Stimulated activated CD8-positive, alpha-beta memory T cell treated with anti-CD3 and anti-CD28 coated beads, Interleukin-7, amount 100 ng/mL, for 1 hour (primary cell): ENCODE measurements at places on chromosomes 4 and X.

DNA sequence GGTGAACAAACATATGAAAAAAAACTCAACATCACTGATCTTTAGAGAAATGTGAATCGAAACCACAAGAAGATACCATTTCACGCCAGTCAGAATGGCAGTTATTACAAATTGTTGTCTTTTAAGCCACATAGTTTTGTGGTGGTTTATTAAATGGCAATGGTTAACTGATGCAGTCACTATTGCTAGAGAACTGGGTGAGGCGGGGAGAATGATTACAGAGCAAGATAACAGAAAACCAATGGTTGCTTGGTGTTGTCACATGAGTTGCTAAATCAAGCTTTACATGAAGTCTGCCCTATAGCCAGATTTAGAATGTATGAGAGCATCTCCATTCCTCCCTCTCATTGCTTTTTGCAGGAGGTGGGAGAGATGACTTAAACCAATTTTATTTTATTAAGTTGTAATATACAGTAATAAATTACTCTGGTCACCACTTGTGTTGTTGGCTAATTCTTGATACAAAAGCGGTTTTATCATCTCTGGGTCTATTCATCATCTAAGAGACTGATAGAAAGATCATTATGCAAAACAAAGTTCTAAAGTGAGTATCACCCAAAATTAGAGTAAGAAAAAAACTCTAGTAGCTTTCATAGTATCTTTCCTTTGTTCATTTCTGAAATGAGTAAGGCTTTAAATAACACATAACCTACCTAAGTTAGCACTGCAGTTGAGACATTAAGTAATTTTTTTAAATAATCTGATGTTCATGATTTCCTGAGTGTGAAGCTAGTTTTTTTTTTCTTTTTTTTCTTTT lies 859.5 kb downstream of the STIM2 start:
- DNase-seq: no peak

- DNase-seq: no peak
Observed at GRCh38 chr4:152327606-152328453, 208.1 kb downstream of the FBXW7 start.

GRCh38 chr4:140753329-140753728 lies 2.9 kb downstream of the TBC1D9 start:
- no peak for DNase-seq

DNA sequence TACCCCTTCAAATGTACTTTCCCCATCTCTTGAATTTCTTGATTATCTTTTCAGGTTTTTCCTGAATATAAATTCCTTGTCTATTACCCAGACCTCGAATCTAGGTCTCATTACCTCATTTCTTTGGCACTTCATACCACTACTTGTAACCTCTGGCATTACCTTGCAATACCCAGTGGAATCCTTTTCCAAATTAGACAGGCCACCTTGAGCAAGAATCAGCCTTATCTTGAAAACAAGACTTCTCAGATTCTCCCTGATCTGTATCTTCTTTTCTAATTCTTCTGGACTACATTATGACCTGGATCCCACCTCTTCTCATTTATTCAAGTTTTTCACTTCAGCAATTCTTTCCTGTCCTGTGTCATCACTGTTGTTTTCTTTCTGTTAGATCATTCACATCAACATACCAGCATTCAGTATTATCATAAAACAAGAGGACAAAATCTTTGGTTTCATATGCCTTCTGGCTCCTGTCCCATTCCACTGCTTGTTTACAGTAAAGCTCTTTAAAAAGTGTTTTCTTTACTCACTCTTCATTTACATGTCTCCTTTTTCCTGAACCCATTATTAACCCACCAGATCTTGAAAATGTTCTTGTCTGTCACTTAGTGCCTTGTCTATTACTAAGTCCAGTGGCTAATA lies 275.6 kb upstream of the HS3ST1 start:
- DNase-seq: no peak

GRCh38 chr4:165355900-165356300 lies 22.9 kb upstream of the CPE start:
- no peak for DNase-seq

GRCh38 chr4:54941994-54942552 lies 183.3 kb downstream of the KDR start:
- no peak for DNase-seq

DNA sequence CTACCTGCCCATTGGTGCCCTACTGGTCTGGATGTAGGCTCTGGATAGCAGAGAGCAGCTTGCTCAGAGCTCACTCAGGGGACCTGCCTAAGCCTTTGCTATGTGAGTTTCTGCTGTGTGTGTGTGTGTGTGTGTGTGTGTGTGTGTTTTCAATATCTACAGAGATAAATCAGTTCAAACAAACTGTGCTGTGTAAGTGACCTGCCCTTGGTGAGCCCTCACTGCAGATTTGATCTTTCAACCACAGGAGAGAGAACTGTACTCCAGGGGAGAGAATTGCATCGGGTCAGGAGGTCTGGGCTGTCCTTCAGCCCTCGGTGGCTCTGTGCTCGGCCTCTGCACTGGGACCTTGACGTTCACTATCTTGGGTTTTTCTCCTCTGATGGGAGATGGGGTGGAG lies 35.0 kb upstream of the CDKN2AIP start:
- no peak for DNase-seq

DNA sequence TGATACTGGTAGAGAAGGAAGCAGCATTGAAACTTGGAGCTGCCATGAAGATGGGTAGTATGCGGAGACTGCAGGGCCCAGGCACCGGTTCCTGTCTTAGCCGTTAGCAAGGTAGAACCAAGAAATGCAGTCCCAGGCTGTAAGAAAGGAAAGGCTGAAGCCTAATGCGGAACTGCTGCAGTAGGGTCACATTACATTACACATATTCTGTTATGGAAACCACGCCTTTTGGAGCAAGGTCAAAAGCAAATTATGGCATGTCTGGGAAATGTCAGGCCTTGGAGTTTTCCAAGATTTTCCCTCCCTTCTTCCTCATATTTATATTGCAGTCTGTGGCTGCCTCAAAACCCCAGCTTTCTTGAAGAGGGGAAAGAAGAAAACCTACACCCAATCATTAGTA lies 204.8 kb upstream of the RASGEF1B start:
- no peak for DNase-seq

- DNase-seq: no peak
Observed at GRCh38 chrX:119107206-119107605, 20.4 kb downstream of the KIAA1210 start.

DNA sequence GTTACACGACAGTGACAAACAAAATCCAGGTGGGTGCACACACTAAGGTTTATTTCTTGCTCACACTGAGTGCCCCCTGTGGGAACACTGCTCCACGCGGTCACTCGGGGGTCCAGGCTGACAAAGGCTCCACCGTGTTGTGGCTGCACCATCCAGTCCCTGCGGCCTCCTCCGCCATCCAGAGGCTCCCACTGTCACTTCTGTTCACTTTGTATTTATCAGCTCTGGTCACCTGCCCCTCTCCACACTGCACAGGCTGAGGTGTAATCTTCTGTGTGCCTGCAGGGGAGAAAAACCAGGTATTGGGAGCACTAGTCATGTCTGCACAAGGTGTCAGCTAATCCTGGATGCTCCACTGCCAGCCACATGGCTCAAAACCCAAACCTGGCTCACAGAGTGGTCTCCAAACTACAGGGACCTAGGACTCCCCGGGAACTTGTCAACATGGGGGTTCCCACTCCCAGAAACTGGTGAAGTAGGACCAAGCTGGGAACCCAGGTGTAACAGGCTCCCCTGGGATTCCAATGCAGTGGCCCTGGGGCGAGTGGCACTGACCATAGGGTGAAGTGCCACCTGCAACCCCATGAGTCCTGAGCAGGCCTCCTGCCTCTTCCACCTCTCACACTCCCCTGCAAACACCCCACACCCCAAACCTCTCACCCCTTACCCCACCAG lies 25.5 kb downstream of the HMX1 start:
- DNase-seq: no peak

- no peak for DNase-seq
Observed at GRCh38 chr4:121873604-121874003, 3.3 kb upstream of the BBS7 start.

DNA sequence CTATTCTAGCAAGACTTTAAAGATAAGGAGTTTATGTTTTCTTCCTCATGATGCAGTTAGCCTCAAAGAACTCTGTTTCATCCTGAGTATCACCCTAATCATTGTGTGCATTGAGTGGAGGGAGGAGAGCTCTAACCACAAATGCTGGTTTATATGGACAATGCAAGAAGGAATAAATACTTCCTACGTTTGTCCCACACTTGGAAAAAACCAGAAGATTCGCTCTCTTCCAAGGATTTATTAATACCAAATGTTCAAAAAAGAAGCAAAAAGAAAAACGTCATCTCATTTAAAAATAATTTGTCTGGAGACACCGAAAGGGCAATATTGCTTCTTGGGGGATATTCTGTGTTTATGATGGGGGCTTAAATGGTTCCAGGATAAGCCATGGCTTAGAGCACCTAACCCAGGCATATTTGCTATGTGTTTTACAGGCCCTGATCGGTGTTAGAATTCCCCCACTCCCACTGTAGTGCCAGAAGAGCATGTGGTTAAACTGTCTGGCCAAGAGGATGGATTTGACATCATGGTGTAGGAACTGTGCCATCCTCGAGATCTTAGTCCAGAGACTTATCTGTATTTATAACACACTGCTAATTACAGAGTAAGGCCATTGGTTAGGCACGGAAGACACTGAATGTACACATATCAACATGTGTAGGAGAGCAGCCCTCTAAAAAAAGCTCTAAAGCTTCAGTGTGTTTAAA lies 227.2 kb downstream of the ANK2 start:
- DNase-seq: no peak

DNA sequence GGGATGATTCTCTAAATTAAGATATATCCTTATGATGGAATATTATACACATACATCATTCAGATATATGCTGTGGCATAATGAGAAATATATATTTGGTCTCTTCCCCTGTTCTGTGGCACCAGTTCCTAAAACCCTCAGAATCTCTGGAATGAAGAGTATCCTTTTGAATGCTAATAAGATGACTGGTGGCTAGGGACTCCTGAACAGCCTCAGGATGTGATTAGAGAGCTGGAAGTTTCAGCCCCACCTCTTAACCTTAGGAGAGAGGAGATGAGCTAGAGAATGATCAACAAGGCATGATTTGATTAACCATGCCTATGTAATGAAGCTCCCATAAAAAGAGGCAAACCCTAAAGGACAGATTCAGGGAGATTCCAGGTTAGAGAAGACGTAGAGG lies 632.0 kb downstream of the IQCM start:
- no peak for DNase-seq

DNA sequence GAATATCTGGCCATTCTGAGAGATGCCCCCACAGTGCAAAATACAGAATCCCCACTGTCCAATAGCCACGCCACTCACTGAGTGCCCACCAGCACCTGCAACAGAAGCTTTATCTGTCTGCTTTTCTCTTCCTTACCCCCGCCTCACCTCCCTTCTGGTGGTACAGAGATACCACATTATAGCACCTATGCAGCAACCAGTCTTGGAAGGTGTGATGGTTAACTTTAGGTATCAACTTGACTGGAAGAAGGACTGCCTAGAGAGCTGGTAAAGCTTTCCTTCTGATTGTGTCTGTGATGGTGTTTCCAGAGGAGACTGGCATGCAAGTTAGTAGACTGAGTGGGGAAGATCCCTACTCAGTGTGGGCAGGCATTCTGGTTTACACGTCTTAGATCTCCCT lies 61.8 kb upstream of the TXK start:
- DNase-seq: no peak

DNA sequence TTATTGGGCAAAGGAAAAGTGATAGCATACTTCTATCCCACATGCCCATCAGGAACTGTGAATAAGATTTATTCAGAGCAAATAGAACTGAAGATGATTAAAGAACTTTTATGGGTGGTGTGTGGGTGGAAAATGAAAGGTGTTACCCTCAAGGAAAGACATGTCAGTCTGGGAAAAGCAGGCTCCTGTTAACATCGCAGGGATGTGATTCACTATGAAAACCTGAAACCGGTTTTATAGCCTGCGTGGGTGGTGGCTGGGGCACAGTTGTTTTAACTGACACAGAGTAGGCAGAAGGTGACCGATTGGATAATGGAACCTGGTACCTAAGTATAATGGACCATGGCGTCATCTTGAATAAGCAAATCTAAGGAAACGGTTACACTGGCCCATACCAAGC lies 61.3 kb upstream of the CASK start:
- DNase-seq: no peak

GRCh38 chrX:11558972-11559371 lies 106.7 kb downstream of the ARHGAP6 start:
- DNase-seq: peak; percentile 6

DNA sequence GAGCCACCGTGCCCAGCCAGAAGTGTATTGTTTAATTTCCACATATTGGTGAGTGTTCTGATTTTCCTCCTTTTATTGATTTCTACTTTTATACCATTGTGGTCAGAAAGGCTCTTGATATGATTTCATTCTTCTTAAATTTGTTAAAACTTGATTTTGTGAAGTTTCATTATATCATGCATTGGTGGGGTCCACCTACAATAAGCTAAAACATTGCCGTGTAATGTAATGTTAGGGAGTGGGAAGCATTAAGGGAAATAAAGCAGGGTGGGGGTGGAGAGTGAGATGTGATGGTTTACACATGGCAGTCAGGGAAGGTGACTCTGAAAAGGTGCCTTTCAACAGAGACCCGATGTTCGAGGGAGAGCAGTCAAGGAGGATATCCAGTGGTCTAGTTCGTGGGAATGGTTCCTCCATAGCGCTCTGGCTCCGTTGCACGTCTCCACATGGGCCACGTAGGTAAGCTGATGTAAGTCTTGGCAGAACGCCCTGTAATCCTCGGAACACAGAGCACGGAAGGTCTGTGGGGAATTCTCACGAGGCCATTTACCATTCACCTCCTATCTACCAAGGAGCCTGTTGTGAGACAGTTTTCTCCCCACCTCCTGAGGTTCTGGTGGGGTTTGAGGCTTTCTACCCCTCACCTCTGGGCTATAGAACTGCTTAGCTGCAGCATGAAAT lies 7.7 kb upstream of the WDR13 start:
- no peak for DNase-seq

DNA sequence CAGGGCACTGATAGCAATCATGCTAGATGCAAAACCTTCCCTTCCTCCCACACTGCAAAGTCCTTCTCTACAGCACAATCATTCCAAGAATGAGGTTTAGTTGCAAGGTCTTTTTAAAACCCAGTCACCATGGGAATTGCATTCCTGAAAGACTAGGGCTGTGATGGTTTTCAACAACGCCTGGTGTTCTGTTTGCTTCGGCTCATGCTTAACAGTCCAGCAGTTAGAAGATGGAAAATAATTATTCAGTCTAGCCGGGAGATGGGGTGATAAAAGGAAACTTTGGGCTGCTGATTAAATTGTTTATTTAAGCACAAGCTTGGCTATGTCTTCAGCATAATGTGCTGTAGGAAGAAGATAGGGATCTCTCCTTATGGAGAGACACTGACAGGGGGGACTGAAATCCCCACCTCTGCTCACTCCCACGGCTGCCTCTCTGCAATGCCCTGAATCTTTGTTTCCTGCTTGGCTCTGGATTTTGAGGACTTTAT lies 211.4 kb downstream of the MID1IP1 start:
- DNase-seq: no peak

DNA sequence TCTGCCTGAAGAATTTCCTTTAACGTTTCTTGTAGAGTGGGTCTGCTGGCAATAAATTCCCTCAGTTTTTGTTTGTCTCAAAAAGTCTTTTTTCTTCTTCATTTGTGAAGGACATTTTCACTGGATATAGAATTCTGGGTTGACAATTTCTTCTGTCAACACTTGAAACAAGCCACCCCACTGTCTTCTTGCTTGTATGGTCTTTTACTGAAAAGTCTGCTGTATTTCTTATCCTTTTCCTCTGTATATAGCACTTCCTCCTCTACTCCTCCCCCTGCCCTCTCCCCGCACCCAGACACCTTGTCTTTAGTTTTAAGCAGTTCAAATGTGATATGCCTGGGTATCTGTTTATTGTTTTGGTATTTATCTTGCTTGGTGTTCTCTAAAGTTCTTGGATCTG lies 23.3 kb downstream of the SLC9A7 start:
- no peak for DNase-seq

- no peak for DNase-seq
Observed at GRCh38 chr4:143337600-143338287, 1.1 kb downstream of the GAB1 start.
